HCT116 (cell line): ENCODE measurements at places on chromosomes 12 and 14. TPM values are rescaled to one million over a fixed set of nuclear protein-coding genes. Genes with fewer than 3 reads are reported as not detected.

DNA sequence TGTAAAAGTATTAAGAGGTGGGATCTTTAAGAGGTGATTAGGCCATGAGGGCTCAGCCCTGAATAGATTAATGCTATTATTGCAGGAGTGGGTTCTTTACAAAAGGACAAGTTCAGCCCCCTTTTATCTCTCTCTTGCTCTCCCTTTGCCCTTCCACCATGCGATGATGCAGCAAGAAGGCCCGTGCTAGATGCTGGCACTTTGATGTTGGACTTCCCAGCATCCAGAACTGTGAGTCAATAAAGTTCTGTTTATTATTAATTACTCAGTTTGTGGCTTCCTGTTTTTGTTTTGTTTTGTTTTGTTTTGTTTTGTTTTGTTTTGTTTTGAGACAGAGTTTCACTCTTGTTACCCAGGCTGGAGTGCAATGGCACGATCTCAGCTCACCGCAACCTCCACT is 10.1 kb downstream of the RNASE1 start:
- no peak overlapping the region for H3K27ac ChIP-seq
- no peaks in the 10 kb centered on the region for H3K27me3 ChIP-seq
- DNase-seq = no peak
- H3K4me3 ChIP-seq = no peak overlapping the region
- no peaks in the 10 kb centered on the region for H3K36me3 ChIP-seq

GRCh38 chr14:103314496-103315277 is 19.4 kb upstream of the EIF5 start:
- H3K27ac ChIP-seq = no peak overlapping the region
- DNase-seq = no peak
- H3K27me3 ChIP-seq = no peaks in the 10 kb centered on the region
- no peak overlapping the region for H3K4me3 ChIP-seq
- H3K4me1 ChIP-seq = no peaks in the 10 kb centered on the region
- no peaks in the 10 kb centered on the region for H3K36me3 ChIP-seq

GRCh38 chr14:93957333-93957710 is 19.0 kb downstream of the ASB2 start:
- peaks cover 87% of the 10 kb centered on the region for H3K4me1 ChIP-seq
- H3K36me3 ChIP-seq = no peaks in the 10 kb centered on the region
- H3K4me3 ChIP-seq = no peak overlapping the region
- no peak overlapping the region for H3K27ac ChIP-seq
- H3K27me3 ChIP-seq = no peaks in the 10 kb centered on the region
- no peak for DNase-seq

- no peak for DNase-seq
- H3K27ac ChIP-seq = no peak overlapping the region
- H3K27me3 ChIP-seq = no peaks in the 10 kb centered on the region
- H3K4me1 ChIP-seq = no peaks in the 10 kb centered on the region
- H3K36me3 ChIP-seq = no peaks in the 10 kb centered on the region
Observed at GRCh38 chr14:105059035-105059924, 6.0 kb downstream of the GPR132 start.

DNA sequence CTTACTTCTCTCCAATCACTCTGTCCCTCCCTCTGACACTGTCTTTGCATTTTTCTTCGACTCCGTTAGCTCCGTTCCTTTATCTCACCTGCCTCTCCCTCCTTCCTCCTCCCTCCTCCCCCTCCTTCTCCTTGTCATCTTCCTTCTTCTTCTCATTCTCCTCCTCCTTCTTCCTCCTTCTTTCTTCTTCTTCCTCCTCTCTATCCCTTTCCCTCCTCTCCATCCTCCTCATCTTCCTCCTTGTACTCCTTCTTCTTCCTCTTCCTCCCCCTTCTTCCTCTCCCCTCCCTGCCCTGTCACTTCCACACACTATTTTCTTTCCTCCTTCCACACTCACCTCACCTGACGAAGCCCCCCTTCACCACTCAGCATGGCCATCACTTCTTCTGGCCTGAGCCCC is 53.0 kb downstream of the HSPB8 start:
- H3K36me3 ChIP-seq = no peaks in the 10 kb centered on the region
- H3K27ac ChIP-seq = no peak overlapping the region
- H3K27me3 ChIP-seq = peaks cover 16% of the 10 kb centered on the region
- peaks cover 9% of the 10 kb centered on the region; the same call in 1 of the 2 replicates for H3K4me1 ChIP-seq

- H3K36me3 ChIP-seq = no peaks in the 10 kb centered on the region
- no peaks in the 10 kb centered on the region for H3K4me1 ChIP-seq
- no peak for DNase-seq
- H3K27me3 ChIP-seq = no peaks in the 10 kb centered on the region
- H3K4me3 ChIP-seq = no peak overlapping the region
Observed at GRCh38 chr14:61645247-61645646, 50.1 kb upstream of the HIF1A start.

GRCh38 chr14:64825509-64825908 is 54.2 kb downstream of the SPTB start:
- no peaks in the 10 kb centered on the region for H3K4me1 ChIP-seq
- H3K4me3 ChIP-seq = no peak overlapping the region
- no peak overlapping the region for H3K27ac ChIP-seq

RGS6 gene
- total RNA-seq = 4.7 TPM

GALNT16 gene
- total RNA-seq = 0.32 TPM

MAP1LC3B2 gene
- total RNA-seq = 4.7 TPM

LBHD2 gene
- total RNA-seq = not detected
